ENCODE measurements at places on chromosomes 7 and 10. TPM values are rescaled to one million over a fixed set of nuclear protein-coding genes. Genes with fewer than 3 reads are reported as not detected.

The HOXA9 gene
- total RNA-seq, result 19.8 TPM

The AGAP9 gene
- total RNA-seq, result 7.6 TPM

The NACAD gene
- 1.9 TPM for total RNA-seq

The TFR2 gene
- 0.69 TPM for total RNA-seq

Measured in urinary bladder (tissue), 4 donors.